ENCODE measurements at places on chromosomes 1 and 21.
A peak's percentile ranks its signal among the peaks of the same experiment; 100 is the strongest.

- no peak for DNase-seq
Measured at GRCh38 chr1:246445503-246445902, 61.6 kb downstream of the SMYD3 start.

DNA sequence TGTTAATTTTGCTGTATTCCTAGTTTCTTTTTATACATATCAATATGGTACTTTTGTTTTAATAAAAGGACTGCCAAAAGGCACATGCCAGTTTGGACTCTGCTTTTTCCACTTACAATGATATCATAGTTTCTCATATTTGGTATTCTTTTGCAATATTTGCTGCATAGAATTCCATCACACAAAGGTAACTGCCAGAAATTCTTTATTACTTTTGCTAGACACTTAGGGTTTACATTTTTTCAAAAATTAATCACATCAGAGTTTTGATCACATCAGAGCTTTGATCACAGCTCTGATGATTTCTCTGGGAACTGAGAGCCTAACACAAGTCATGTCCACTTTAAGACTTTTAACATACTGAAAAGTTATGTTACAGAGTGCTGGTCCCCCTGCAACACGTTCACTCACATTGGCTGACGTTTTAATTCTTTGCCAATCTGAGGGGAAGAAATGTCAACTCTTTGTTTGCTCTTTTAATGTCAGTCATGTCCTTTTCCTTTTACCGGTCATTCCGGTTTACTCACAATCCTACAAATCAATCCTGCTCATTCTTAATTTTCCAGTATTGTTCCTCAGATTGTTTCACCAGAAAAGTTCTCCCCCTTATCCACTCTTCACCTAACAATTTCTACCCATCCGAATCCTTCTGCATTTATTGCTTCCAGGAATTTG is 1.1 kb upstream of the CD46 start:
- no peak for DNase-seq

GRCh38 chr1:115527746-115528145 is 114.0 kb upstream of the VANGL1 start:
- no peak for DNase-seq

GRCh38 chr1:20139776-20140612 is 871 bp downstream of the PLA2G2F start:
- no peak for DNase-seq

DNA sequence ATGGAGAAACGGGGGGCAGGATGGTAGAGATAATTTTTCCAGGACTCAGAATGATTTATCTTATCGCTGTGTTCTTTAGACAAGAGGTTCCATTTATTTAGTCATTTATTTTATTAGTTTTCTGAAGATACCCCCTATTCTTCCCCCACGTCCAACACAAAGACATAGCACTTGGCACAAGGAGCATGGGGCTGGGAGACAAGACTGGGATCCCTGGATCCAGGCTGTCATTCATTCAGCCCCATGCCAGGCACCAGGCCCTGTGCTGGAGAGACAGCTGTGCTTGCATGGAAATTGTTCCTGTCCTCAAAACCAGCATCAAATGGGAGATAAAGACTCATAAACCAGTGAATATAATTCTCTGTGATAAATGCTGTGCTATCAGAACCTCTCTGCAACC is 27.1 kb upstream of the PLXNA2 start:
- DNase-seq: no peak

DNA sequence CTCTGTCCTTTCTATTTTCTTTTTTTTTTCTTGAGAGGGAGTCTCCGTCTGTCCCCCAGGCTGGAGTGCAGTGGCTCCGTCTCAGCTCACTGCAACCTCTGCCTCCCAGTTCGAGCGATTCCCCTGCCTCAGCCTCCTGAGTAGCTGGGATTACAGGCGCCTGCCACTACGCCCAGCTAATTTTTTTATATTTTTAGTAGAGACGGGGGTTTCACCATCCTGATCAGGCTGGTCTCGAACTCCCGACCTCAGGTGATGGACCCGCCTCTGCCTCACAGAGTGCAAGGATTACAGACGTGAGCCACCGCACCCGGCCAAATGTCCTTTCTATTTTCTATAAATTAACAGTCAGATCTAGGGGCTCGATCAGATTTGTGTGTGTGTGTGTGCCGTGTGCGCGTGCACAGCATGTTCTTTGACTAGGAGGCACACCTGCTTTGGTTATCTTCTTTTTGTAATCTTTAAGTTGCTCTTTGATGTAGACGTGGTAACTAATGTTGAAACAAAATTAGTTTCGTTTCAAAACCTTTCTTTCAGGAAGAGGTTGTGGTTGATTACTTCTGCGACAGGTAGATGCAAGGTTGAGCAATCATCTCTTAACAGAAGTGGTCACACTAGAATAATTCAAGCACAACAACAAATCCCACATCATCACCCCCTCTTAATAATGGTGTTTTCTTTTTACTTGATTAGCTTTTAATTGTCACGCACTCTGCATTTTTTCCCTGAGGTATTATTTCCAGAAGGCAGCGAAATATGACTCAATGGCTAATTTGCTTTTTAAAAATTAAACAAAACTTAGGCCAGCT is 779 bp upstream of the DEGS1 start:
- DNase-seq: no peak

DNA sequence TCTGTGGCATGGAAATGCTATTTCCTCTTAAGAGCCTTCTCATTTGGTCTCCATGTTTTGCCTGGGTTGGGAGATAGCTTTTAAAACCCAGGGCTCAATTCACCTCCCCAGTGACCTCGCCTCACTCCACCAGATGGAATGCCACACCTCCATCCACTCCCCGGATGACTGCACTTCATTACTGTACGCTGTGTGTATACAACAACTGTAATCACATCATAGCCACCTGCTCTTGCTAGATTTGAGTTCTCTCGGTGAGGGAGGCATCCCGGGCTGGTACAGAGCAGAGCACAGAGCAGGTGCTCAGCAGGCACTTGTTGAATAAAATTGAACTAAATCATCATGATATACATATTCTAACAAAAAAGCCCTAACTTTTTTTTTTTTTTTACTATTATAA is 26.0 kb downstream of the SDE2 start:
- DNase-seq: no peak

DNA sequence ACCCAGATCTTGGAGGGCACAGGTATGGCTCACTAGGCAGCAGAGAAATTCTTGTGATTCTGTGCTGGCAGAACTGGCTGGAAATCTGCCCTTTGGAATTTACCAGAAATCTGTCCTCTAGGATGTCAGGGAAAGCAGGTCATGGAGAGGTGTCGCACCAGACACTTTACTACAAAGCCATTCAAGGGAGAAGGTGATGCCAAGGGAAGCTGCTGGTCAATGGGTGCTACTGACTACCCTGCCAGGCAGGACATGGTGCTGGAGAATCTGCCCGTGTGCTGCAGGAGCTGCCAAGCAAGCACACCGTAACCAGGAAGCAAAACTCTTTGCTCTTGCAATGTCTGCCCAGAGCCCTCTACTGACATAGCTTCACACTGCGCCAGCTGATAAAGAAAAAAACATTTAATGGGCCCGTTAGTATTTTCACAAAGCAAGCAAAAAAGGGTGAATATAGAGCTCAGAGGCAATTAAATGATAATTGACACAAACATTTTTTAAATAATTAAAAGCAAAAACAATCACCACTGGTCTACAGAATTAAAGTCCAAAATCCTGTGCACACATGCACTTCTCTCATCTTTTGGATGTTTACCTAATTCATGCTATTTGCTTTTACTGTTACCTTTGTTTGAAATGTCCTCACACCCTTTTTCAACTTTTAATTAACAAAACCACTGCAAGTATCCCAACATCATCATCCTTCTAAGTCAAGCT is 7.2 kb upstream of the FBXO28 start:
- no peak for DNase-seq

DNA sequence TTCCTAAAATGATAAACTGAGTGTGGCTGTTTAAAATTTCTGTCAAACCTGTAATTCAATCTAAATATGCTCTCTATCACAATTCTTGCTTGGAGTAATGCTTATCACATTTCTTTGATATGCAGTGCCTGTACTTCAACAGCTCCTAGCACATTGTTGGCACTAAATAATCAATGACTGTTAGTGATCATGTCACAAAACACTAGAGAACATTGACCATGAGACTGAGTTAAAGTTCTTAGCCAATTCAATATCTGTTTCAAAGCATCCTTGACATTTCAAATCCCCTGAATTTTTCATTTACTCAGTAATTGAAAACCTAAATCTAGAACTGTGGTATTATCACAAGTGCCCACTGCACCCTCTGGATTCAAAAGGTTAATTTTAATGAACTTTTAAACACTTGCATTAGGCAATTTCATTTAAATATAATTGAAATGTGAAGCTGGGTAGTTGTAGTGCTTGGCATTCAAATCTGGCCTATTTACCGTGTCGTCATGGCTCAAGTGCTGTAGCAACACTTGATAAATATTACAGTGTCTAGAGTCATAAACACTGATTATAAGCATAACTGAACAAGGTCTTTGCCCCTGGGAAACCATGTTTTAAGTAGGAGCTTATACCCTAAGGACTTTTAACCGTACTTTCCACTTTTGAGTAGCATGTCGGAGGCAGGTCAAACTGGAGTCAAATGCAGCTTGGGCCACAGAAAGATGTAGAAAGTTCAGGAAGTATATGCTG is 143.6 kb downstream of the LRRC7 start:
- no peak for DNase-seq

GRCh38 chr1:201404055-201404454 is 4.9 kb upstream of the LAD1 start:
- no peak for DNase-seq

- no peak for DNase-seq
Measured at GRCh38 chr1:43622901-43623780, 26.8 kb upstream of the KDM4A start.

DNA sequence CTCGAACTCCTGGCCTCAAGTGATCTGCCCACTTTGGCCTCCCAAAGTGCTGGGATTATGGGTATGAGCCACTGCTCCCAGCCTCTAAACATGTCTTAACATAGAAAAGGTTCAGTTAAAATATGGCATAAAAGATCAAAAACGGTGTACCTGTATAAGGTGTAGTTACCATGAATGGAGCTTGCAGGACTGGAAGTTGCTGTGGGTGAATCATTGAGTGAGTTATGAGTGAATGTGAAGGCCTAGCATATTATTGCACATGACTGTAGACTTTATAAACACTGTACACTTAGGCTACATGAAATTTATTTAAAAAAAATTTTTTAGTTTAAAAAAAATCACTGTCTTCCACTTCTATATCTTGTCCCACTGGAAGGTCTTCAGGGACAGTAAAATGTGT is 15.7 kb downstream of the ABCD3 start:
- no peak for DNase-seq

GRCh38 chr1:36871146-36871971 is 163.0 kb downstream of the GRIK3 start:
- DNase-seq: no peak

DNA sequence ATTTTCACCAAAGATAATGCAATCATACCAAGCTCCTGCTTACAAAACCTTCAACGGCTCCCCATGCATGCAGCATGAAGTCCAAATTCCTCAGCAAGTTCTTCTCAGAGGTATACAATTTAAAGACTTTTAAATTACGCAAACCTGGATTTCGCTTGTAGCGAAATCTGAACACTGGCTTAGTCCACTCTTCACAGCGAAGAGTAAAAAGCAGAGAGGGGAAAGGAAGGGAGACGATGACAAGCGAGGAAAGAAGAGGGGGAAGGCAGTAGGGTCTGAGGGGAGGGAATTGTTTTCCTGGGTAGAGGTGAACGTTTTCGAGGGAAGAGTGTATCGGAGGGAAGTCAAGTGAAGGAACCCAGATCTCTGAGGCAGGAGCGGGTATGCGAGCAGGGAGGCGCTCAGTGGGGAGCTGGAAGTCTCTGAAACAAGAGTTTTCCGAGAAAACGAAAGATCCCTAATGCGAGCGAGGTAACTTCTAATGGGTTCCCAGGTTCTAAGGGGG is 790 bp downstream of the TESK2 start:
- no peak for DNase-seq

GRCh38 chr1:201645956-201646355 is 107.0 kb downstream of the NAV1 start:
- DNase-seq: no peak

- DNase-seq: no peak
Measured at GRCh38 chr21:24824209-24824608, 783.1 kb downstream of the MRPL39 start.

DNA sequence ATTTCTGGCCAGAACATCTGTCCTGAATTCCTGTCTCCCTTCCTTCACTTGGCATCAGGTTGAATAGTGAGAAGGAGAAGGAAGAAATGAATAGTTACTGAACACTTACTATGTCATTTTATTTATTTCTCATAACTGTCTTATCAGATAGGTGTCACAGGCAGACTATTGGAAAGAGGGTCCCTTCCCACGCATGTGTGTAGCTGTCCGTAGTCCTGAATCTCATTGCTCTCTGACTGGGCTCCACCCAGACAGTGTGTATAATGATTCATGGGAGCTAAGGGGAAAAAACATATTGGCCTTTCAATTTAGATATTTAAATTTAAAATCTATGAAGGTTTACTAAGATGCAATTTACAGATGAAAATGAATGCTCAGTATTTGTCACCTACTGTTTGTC is 86.1 kb downstream of the OMA1 start:
- DNase-seq: no peak

GRCh38 chr1:172661107-172661506 is 2.2 kb downstream of the FASLG start:
- DNase-seq: no peak

DNA sequence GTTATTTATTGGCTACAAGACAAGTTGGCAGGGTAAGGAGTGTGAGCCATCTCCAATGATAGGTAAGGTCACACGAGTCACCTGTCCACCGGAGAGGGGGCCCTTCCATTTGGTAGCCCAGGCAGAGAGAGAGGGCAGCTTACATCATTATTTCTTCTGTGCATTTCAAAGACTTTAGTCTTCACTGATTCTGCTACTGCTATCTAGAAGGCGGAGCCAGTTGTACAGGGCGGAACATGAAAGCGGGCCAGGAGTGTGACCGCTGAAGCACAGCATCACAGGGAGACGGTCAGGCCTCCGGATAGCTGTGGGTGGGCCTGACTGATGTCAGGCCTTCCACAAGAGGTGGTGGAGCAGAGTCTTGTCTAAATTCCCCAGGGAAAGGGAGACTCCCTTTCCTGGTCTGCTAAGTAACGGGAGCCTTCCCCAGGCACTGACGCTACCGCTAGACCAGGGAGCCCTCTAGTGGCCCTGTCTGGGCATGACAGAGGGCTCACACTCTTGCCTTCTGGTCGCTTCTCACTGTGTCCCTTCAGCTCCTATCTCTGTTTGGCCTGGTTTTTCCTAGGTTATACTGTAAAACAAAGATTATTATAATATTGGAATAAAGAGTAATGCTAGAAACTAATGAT is 36.7 kb downstream of the ZNF695 start:
- peak; percentile 67 for DNase-seq

GRCh38 chr1:248189026-248189425 is 8.0 kb upstream of the OR2M3 start:
- no peak for DNase-seq
